IMR-90 (cell line): ENCODE measurements at places on chromosomes 12 and 14.

- no peak for DNase-seq
Observed at GRCh38 chr14:90756755-90757345, 59.4 kb downstream of the TTC7B start.

GRCh38 chr12:120584343-120585149, 3.3 kb upstream of the POP5 start:
- no peak for DNase-seq

DNA sequence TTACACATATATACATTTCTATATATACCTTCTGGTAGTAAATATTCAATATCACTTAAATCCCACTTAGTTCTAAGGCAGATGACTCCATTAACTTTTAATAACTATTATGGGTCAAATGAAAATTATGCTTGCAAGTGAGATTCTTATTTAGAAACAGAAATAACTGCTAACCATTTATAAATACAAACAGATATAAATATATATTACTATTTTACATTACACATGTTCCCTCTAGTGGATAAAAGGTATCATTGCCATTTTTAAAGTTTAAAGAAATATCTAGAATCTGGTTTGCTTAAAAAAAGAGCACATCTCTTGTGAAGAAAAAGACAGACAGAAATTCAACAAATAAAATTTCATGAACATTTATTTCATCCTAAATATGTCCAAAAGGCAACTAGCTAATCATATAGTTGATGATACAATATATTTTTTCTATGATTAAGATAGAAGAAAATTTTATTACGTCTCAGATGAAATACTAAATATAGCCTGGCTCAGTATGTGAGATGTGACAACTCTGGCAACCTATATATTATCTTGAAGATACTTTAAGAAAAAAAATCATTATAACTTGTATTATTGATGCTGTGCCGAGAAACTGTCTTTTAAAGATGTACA, 11.7 kb upstream of the RAD51AP1 start:
- DNase-seq = peak; percentile 16

- DNase-seq = peak; percentile 98
Observed at GRCh38 chr12:103858953-103859601, 18.0 kb upstream of the NT5DC3 start.

DNA sequence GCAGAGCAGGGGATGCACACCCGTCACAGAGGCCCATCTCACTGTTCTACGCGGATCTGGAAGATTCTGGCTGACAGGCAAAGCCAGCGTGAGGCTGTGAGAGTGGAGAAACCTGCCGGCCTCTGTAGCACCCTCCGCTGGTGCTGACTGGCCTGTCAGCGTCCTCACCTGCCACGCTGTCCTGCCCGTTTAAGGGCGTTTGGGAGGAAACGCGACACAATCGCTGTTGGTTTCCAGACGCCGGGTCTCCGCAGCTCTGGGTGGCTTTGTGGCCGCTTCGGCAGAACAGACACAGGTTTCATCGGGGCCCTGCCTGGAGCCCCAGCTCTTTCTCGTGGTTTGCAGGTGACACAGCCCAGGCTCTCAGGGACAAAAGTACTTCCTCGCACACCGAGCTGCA, 70.6 kb downstream of the NOC4L start:
- DNase-seq = no peak

DNA sequence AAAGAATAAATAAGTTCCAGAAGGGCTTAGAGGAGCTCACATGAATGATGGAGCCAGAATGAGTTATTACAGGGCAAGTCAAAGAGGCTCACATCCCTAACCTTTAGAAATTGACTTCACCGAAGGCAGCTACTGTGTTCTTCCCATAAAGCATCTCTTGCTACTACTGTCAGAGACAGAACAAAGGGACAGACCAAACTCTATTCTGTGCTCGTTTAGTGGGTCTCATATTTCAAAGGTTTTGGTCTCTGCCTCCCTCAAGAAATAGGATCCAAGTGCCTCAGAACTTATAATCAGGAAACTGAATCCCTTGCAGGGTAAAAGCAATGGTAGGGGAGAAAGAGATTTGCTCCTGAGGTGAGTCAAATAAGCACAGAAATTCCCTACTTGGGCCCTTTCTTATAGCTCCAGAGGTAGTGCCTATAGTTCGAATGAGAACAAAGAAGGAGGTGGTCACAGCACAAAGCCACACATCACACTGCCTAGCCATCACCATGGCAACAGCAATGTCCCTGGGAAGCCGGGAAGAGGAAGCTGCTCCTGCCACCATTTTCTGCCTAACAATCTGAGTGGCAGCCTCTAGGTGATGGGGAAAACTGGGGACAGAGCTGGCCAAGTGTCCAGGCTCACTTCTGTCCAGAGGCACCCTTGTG, 294.9 kb downstream of the FOXN3 start:
- DNase-seq = no peak
